ENCODE measurements at places on chromosomes 6 and 20. TPM values are rescaled to one million over a fixed set of nuclear protein-coding genes. Genes with fewer than 3 reads are reported as not detected.

DNA sequence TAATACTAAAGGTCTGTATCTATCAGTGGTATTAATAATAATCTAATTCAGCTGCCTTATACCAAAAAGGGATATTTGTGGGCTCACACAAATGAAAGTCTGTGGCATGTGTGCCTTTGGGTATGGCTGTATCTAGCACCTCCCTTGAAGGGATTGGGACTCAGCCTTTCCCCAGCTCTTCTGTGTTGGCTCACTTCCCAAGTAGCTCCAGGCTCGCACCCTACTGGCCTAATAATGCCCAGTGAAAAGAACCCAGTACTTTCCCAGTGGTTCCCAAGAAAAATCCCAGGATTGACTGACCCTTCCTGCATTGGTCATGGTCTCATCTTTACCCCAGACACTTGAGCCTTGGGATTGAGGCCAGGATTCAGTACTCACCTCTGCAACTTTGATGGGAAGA, 60.7 kb upstream of the CDKAL1 start:
- no peak for DNase-seq

DNA sequence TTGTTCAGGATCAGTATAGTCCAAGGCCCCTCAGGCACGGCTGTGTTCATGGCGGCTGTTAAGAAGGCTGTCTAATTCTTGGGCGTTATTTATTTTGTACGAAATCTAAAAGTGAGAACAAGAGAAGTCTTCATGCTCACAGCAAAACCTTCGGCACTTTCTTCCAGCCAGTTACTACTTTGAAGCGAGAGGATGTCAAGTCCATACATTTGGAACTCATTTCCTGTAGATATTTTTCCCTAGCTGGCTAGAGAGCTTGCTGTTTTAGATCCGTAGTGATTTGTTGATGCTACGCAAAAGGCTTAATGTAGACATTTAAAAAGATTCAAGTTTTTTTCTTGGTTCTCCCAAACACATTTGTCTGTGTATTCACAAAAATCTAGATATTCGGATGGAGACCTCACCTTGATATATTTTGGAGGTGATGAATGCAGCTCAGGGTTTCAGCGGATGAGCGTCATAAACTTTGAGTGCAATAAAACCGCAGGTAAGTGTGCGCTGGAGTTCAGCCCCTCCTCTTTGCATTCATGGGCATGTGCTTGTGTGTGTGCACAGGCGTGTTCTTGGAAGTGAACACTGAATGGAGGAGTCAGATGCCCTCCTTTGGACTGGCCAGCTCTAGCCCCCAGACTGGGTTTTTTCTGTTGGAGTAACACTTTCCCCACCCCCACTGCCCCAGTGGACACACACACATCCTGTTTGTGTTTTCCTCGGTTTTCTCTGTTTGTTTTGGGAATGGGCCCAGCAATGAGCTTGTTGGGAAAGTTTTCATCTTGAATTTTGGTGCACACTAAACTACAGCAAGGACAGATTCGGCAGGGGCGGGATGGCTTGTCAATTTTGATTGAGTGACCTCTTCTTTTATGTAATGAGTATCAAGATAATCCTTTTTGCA, 65.4 kb downstream of the IGF2R start:
- no peak for DNase-seq

- no peak for DNase-seq
These were observed 16.0 kb upstream of the TAAR1 start for GRCh38 chr6:132675002-132675401.

- DNase-seq: no peak
These were observed 12.2 kb downstream of the FGD2 start for GRCh38 chr6:37017606-37018197.

- no peak for DNase-seq
These were observed 518.3 kb downstream of the KIF16B start for GRCh38 chr20:16054985-16055384.

ZNF391 gene
- 2.9 TPM for total RNA-seq

TRIM31 gene
- total RNA-seq: not detected

All from frontal cortex (tissue), 4 donors.